ENCODE measurements at places on chromosomes 4 and X.

- DNase-seq = no peak
Observed at GRCh38 chrX:40437348-40437747, 143.4 kb upstream of the ATP6AP2 start.

DNA sequence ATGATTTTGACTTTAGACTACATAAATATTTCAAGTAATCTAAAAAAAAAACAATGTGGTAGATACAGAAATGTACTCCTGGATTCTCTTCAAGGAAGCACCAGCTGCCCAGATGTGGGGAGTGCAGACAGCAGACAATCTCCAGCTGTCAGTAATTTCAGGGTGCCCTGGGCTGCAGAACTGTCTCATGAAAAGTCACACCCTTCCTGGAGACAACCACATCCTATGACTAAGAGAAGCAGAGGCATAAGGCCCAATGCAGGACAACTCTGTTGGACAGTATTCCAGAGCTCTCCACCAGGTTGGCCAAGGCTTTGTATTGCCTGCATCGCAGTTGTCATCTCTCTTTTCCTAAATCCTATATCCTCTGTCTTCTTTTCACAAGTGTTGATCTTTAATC is 34.4 kb upstream of the BLTP1 start:
- no peak for DNase-seq

GRCh38 chr4:78267790-78268189 is 210.7 kb downstream of the FRAS1 start:
- DNase-seq = no peak

DNA sequence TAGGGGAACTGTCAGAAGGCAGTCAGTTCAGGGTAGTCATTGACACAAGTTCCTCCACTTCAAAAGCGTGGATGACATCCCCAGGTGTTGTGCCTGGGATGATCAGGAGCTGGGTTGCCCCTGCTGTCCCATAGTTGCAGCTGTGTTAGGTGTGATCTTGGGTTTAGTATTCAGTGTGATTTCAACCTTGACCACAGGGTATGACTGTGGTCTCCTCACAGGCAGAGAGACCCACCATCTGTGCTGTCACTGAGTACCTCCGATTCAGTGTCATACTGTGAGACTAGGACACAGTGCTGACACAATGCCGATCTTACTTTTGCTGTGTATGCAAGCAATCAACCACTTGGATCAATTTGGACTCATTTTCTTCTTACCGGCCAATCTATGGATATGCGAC is 25.2 kb downstream of the FOXR2 start:
- no peak for DNase-seq

Data from NCI-H1930 (cell line).